Adipocyte (in vitro differentiated cells): ENCODE measurements at places on chromosomes 6 and 20.

DNA sequence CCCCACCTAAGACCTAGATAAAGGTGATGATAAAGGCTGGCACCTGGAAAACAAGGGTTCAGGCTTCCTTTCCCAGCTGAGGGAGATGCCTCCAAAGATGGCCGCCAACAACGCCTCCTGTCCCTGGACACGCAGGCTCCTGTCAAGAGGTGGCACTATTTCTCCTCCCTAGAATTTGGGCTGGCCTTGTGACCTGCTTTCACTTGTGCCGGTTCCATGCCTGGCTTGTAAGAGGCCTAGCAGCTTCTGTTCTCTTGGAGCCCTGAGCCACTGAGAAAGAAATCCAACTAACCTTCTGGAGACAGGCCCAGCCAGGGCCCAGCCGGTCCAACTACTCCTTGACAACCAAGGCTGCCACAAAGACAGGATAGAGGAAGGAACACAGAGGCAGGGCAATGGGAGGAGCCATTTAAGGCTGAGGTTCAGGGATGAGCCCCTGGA is 60.2 kb upstream of the RALY start:
- DNase-seq, result peak; percentile 29

- no peak for DNase-seq
Measured at GRCh38 chr6:167407239-167408064, 82.6 kb downstream of the TTLL2 start.

DNA sequence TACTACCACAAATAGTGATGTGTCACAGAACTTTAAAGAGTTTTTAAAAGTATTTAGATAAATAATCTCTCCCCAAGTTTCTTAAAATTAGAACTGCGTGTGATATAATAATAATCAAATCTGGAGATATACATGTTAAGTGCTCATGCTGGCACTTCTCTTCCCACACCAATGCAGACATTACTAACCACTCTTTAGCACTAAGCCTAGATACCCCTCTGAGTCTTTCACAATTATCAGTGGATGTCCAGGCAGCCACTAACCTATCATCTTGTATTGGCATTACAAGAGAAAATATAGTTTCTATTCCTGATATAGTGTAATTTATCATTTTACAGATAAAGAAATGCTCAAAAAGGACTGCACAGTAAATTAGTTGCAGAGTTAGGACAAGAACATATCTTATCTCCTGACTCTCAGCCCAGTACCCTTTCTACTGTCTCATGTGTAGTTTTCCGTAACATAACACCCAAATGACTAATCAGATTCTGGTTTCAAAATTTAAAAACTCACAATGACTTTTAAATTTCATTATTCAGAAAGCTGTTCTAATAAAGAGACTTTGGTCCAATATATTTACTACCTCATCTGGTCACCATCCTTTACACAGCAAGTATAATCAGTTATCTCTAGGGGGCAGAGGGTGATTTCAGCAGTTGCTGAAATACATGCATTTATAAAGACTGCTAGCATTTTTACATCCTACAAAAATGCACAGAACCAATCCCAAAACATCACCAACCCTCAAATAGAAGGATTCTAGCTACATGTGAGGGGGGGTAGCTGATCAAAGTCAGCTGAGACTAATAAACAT is 215.5 kb upstream of the MCHR2 start:
- DNase-seq, result peak; percentile 49

- no peak for DNase-seq
Measured at GRCh38 chr20:38373231-38373867, 27.1 kb downstream of the LBP start.

- DNase-seq, result no peak
Measured at GRCh38 chr20:16505894-16506293, 67.4 kb downstream of the KIF16B start.

GRCh38 chr6:138400326-138400725 is 3.7 kb upstream of the HEBP2 start:
- DNase-seq, result no peak

GRCh38 chr20:15515691-15516090 is 1057.6 kb downstream of the KIF16B start:
- DNase-seq, result peak; percentile 36
